Activated CD4-positive, CD25-positive, alpha-beta regulatory T cell treated with anti-CD3 and anti-CD28 coated beads, Interleukin-2, amount 50 U/mL, for 16 hours (primary cell): ENCODE measurements at places on chromosomes 12 and 14.

DNA sequence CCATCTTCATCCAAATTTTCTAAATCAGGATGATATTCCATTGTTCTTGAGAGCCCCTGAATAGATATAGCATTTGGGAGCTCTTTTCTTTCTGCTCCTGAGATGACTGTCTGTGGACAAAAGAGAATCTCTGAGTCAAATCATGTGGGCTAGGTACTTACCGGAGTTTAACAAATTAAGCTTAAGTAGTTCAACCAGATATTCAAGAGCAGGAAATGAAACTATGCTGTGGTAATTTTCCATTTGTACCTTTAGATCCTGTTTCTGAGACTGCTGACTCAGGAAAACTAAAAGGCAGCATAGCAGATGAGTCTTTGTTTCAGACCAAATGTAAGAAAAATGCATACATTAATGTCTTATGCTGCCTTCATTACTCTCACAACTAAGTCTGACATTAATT is at the start of gene CLEC7A:
Gene CLEC7A (minus strand): TSS at position 158 of the 400 bp plus-strand sequence. CDS start 117 bp downstream, at position 41.
- no peak for DNase-seq

GRCh38 chr12:111068290-111068689 is 147.9 kb upstream of the MYL2 start:
- DNase-seq: no peak

GRCh38 chr14:23141706-23142444 is 22.8 kb upstream of the CEBPE start:
- DNase-seq: no peak

GRCh38 chr14:69260190-69260860 is 367 bp downstream of the GALNT16 start:
- no peak for DNase-seq

DNA sequence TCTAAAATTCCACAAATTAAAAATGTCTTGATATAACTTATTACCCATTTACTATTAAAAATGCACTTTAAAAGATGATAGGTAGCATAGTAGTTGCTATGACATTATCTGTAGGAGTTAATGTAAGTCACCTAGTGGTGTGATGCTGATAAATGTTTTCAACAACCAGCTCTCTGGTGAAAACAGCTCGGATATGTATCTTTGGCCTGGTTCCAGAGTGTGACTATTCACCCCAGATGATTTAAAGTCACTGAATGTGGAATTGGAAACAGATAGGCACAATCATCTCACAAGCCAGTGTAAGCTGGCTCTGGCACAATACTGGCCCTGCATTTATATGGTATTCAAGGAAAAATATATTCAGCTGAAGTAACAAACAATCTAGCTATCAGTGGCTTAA is 9.2 kb upstream of the CCDC196 start:
- no peak for DNase-seq

- no peak for DNase-seq
These were observed 1.6 kb upstream of the ARID4A start for GRCh38 chr14:58296726-58297125.

GRCh38 chr12:47021298-47021697 is 58.1 kb upstream of the PCED1B start:
- DNase-seq: no peak

- peak; percentile 94 for DNase-seq
These were observed at the start of the genes KIAA0586 and TIMM9 for GRCh38 chr14:58427281-58428117. Gene KIAA0586, plus strand, starts transcription at chr14:58427719. Its CDS starts 546 bp downstream, at chr14:58428265. Gene TIMM9, minus strand, starts transcription at chr14:58427531. Its CDS starts 15,586 bp downstream, at chr14:58411945.

- no peak for DNase-seq
These were observed 17.4 kb downstream of the GPRC5D start for GRCh38 chr12:12934556-12934955.

DNA sequence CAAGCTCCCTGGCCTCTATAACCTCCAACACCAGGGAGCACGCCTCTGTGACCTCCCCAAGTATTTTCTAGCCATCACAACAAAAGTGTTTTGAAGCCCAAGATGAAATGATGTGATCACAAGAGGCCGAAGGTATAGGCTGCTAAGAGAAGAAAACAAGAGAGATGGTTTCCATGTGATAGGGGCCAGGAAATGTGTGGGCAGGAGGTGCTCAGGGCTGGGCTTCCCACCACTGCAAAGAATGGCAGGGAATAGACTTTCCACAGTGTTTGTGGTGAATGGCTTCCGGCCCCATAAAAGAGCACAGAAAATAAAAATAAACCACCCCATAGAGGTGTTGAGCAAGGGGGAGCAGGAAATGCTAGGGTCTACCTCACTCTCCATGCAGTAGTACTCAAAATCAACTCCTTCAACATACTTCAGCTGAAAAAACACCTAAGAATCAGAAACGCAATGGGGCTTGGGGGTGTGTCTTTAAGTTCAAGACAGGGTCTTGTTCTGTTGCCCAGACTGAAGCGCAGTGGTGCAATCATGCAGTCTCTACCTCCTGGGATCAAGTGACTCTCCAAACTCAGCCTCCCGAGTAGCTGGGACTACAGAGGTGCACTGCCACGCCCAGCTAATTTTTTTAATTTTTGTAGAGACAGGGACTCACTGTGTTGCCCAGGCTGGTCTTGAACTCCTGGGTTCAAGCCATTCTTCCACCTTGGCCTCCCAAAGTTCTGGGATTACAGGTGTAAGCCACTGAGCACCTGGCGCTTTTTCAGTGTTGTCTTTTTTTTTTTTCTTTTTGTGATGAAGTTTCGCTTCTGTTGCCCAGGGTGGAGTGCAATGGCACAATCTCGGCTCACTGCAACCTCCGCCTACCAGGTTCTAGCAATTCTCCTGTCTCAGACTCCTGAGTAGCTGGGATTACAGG is 27.1 kb downstream of the DAD1 start:
- DNase-seq: peak; percentile 53

DNA sequence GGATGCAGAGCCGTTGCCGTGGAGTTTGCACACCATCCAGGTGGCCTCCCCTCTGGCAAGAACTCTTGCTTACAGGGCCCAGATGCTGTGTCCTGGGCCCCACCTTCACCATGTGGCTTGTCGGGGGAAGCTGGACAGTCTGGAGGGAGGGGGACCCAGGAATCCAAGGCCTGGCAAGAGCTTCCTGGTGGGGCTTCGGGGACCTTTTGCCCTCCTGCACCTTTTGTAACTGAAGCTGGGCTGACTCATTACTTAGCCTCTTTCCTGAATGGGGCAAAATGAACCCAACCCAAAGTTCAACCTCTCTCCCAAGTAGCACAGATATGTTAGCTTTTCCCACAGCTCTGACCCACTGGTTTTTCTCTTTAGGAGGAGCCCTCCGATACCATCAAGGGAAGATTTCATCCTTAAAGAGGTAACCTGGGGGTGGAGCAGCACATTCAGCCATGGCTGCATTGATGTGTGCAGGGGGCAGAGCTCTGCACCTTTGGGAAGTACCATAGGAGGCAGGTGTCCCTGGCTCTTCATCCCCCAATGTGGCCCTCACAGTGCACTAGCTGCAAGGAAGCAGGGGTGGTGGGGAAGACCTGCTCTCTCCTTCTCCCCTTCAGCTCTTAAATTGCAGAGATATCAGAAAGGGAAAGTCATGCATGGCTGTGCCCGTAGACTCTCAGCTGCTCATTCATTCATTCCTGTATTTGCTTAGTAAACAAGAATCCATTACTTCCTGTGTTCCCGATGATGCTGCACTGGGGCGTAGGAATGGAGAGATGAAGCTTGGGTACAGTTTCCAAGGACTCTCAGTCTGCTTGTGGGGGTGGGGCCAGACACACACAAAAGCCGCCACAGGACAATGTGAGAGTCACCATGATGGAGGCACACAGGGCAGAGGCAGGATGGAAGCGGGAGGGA is 13.0 kb downstream of the MVK start:
- no peak for DNase-seq

GRCh38 chr14:35385042-35385839 is 19.3 kb downstream of the NFKBIA start:
- DNase-seq: no peak

- DNase-seq: no peak
These were observed 109.0 kb downstream of the STAB2 start for GRCh38 chr12:103696101-103696500.

DNA sequence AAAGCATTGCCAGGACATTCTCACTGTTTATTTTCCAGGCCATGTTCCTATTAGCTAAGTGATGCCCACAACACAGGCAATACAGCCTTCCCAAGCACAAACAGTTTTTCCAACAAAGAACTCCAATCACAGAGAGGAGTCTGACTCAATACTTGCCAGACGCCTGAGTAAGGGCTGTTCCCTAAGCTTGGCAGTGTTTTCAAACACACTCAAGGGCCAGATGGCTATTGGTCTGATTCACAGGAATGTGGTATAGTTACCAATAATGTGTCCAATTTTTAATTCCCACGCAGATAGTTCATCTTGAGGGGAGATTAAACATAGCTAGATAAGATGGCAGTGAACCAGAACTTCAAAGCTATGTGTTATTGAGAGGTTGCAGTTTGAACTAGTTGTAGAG is 381.0 kb downstream of the SNAPC1 start:
- DNase-seq: no peak

GRCh38 chr12:31362759-31363415 is 36.9 kb upstream of the SINHCAF start:
- DNase-seq: no peak

DNA sequence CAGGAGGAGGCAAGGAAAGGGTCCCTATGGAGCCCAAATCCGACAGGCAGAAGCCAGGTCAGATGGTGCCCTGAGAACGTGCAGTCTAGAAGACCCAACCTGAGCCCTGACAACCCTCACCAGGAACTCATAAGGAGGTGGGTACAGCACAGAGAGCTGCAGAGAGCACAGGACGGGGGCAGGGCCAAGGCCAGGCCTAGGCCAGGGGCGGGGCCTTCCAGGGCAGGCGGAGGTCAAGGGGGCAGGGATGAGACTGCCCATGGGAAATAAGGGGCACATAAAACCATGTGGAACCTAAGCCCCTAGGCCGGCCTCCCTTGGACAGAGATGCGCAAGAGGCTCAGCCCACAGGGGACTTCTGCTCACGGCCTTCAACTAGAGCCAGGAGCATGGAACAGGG is 45.1 kb downstream of the SSH1 start:
- no peak for DNase-seq

- no peak for DNase-seq
These were observed 57.9 kb upstream of the DCN start for GRCh38 chr12:91240386-91241095.

DNA sequence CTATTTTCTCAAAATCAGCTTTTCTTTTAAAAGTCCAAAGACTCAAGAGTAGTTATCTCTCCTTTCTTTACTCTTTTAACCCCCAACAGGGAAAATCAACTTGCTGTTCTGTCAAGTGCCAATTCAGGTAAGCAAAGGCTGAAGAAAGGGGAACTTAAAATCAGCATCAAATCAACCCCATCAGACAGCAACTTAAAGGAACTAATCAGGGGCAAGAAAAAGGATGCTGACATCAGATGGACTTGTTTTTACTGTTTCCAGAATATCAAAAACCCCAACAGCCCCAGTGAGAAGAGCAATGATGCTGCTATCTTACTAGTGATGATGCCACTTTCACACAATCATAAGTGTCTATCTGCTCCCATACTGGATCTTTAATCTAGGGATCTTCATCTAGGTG is 3.4 kb downstream of the BAZ2A start:
- DNase-seq: no peak

GRCh38 chr12:48957141-48958048 is at the start of gene ARF3:
Gene ARF3, minus strand, starts transcription at chr12:48957487. Its CDS starts 16,392 bp downstream, at chr12:48941095.
- peak; percentile 78 for DNase-seq

DNA sequence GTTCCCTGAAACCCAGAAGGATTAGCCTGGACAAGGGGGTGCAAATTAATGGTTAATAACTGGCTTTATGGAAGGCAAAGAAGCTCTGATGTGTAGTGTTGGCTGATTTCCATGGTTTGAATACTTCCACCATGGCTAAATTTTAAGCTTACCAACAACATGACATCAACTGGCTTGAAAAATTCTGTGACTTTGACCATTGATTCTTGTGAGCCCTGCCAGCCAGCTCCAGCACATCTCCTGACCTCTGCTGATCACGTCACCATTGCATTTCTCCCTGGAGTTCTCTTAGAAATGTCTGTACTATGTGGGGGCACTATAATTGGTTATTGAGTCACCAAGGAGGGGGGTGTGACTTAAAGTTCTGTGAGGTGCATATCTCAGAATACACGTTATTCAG is 171.2 kb downstream of the MYRFL start:
- no peak for DNase-seq

- no peak for DNase-seq
These were observed 13.5 kb upstream of the GTF2A1 start for GRCh38 chr14:81234278-81234677.

DNA sequence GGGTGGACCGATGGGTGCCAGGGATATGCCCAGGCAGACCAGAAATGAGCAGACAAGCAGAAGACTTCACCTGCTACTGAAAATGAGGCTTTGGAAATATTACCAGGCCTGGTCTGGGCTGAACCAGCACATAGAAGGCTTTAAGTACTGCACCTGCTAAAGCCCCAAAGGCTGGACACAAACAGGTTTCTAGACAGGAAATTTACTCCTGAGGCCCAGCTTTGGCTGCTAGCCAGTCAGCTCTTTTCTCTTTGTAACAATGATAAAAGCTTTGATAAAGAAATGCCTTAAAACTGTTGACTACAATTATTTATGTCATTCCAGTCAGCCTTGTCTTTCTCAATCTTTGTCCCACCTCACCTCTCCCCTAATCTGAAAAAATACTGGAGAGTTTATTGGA is 228.9 kb upstream of the EGLN3 start:
- DNase-seq: no peak

DNA sequence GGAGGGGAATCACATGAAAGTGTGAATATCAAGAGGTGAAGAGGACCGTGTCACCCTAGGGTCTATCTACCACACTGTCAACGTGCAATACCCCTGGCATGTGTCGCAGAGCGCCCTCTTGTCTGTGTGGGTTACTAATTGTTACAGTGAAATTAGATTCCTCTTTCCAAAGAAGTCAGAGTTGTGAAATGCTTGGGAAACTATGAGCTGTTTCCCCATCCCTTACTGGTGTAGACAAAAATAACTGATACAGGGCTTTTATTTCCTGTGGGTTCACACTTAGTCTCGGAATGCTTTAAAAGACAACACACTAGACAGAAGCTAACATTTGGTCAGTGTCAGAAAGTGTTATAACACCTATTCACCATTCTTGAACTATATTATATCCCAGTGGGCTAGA is 597.3 kb downstream of the NRXN3 start:
- DNase-seq: no peak

DNA sequence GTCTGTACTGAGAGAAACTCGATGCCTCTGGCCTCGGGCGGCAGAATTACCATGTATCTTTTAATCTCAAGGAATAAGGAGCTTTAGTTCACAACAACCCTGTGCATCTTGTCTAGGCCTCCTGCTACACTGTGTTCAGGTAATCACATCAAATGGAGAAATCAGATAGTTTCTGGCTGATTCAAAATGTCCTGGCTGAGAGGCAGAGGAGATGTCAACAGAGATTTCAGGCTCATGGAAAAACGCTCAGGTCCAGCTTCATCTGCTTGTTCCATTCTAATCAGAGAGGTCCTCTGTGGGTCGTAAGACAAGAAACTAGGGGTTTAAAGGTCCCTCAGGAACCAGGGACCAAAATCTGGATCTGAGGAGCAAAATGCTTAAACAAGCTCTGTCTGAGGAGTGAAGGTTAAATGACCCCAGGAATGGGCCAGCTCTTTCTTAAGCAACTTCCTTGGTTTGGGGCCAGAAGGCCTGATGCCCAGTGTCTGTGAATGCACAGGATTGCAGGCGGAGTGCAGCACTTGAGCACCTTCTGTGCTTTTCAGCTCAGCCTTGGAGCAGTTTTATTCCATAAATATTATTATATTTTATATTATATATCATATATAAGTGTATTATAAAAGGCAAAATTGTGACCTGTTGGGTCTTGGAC is 170.2 kb upstream of the PRICKLE1 start:
- no peak for DNase-seq

GRCh38 chr14:20345366-20345765 is 1.9 kb downstream of the PARP2 start:
- no peak for DNase-seq
